B cell (primary cell): ENCODE measurements at places on chromosomes 13 and 19. TPM values are rescaled to one million over a fixed set of nuclear protein-coding genes. Genes with fewer than 3 reads are reported as not detected.

- DNase-seq: no peak
Measured at GRCh38 chr13:102914339-102914930, 68.6 kb downstream of the ERCC5 start.

- DNase-seq: no peak
Measured at GRCh38 chr13:23851106-23851505, 38.1 kb downstream of the MIPEP start.

- DNase-seq: peak; percentile 75
Measured at GRCh38 chr13:50126263-50126992, 111.2 kb downstream of the KCNRG start.

DNA sequence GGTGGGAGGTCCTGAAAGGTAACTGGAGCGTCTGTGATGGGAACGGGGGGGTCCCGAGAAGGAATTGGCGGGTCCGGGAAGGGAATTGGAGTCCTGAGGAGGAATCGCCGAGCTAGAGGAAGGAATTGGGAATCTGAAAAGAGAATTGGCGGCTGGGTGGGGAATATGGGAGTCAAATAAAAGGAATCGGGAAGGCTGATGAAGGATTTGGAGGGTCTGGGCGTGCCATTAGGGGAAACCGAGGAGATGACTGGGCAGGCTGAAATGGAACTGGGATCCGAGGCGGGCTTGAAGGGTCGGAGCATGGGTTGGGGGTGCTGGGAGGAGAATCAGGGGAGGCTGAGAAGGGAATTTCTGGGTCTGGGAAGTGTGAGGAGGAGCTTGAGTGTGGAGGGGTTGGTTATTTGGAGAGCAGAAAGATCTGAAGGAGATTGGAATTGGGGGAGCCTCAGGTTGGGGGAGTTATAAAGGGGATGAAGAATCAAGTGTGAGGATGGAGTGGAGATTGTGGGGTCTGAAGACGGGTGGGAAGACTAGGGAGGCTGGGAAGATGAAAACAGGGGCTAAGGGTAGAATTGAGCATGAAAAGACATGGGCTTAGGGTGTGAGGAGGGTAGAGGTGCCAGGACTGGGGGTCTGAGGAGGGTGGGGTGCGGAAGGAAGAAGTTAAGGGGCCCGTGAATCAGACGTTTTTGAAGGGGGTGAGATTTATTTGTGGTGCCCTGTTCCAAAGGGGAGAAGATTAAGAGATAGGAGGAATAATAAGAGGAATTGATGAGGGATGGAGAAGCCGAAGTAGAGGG, 718 bp downstream of the ACTN4 start:
- DNase-seq: peak; percentile 29

DNA sequence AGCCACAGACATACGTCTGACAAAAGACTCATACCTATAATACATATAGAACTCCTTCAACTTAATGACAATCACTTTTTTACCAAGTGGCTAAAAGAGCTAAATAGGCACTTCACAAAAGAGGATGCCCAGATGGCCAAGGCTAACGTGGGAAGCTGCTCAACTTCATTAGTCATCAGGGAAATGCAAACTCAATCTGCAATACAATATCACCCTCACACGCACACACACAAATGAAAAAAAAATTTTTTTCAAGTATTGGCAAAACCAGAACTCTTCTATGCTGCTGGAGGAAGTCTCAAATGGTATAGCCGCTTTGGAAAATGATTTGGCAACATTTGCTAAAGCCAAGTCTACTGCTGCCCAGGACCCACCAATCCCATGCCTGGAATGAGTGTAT, 14.6 kb upstream of the DNMT1 start:
- no peak for DNase-seq

GRCh38 chr19:47310819-47311218, 1.2 kb downstream of the C5AR1 start:
- DNase-seq: no peak

DNA sequence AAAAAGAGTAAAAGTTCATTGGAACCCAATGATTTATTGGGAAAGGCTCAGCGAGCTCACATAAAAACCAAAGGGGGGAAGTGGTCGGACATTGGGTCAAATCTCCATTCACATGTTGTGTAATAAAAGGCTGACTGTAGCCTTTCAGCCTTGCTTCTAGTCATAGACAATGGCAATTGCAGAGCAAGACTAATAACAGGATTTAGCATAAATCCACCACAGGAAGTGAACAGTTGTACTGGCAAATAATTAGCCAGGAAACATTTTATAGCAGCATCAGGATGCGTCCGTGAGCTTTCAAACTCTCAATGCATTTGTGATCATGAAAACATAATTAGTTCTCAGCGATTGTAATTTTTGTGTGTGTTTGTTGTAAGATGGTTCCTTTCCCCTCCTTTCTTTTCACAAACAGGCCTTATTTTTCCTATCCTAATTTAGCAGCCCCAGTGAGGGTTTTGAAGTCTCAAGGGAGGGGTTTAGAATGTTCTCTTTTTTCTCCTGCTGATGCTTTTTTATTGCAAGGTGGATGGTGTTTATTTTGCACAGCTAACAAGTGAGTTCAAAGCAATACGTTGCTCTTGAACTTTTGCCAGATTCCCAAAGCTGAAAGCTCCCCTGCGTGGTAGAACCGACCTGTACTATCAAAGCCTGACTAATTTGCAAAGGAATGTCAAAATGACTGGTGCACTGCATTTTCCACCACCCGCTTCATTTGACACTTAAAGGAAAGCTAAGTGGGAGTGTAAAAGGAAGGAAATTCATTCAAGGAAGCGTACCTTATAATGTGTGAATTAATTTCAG, 105.6 kb downstream of the SPRY2 start:
- no peak for DNase-seq

DNA sequence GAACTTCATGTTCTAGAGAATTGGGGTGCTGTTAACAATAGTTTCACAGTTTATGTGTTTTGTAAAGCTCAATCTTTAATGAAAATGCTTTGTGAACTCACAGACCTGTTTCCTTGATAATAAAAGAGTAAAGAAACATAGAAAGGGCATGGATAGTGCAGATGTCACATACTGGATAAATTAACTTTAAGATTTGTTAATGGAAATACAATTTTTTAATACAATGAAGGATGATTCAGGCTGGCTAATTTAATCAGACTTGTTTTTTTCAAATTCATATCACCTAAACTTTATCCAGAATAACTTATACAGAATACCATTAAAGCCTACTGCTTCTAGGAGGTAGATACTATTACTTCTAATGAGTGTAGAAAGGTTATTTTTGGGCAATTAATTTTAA, 1033.5 kb upstream of the SLC10A2 start:
- DNase-seq: no peak

GRCh38 chr19:31515931-31516330, 166.7 kb upstream of the TSHZ3 start:
- no peak for DNase-seq

DNA sequence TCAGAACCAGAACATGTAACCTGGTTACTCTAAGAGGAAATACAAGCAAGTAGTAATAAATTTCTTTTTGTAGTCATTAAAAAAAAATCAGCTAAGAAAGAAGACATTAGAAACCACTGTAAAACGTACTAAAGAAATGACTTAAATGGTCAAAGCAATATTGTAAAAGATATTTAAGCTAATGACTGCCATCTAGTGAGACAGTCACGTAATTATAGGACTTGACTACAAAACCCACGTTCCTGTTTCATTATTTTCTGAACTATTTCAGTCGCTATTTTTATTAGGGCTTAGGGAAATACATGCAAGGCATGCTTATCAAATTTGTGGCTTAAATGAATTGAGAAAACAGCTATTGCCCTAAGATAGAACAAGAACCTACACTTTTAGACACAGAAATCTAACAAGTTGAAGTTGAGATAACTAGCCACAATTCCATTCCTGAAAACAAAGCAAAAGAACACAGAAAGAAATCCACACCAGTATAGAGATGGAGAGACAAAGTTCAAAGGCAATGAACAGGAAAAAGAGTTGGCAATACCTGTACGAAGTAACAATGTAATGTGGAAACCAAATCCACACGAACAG, 17.9 kb downstream of the ALG5 start:
- DNase-seq: peak; percentile 46

DNA sequence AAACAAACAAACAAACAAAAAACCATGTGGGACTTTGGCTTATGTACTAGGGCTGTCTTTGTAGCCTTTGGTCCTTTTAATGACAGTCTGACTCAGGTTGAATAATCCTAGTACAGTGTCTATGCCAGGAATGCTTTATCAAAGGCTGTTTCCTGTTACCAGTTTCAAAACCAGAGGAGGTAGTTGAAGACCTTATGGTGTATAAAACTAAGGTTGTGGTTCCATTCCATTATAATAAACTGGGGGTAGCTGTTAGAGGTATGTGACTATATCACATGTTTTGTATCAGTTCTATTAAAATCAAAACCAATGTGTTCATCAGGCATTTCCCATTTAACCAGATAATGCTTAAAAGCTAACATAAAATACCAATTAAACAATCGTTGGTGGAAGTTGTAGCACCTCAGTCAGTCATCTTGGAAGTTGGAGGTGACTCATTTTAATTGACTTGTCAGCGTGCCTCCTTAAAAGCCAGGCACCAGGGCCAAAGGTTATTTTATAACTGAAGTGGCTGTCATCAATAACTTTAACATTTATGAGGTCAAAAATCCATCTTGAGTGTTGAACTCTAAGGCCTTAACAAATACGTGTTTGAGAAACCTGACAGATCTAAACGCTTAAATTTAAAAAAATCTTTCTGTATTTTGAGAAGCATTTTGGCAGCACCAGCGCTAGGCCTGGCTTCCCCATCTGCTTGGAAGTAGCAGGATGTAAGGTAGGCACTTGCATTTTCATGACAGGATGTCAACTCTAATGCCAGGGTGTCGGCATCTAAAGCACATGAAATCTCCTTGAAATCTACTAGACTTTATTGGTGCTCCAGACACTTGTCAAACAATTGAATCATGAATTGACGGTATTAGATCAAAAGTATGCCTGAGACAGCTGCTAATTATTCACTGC, 162.5 kb downstream of the LMO7 start:
- no peak for DNase-seq

DNA sequence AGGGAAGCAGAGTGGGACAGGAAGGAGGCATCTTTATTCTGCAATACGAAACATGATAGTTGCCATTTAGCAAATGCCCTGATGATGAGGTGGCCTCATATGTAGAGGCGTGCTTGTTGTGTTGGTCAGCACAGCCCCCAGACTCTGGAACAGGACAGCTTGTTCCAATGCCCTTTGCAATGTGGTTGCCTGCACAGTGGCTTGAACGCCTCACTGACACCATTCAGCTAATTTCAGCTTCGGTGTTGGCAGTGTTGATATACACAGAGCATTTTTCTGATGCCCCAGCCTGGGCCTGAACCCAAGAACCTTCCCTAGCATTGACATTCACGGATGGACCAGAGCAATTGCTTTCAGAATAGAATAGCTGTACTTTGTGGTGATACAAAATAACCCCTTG, 133.3 kb downstream of the HS6ST3 start:
- DNase-seq: no peak

DNA sequence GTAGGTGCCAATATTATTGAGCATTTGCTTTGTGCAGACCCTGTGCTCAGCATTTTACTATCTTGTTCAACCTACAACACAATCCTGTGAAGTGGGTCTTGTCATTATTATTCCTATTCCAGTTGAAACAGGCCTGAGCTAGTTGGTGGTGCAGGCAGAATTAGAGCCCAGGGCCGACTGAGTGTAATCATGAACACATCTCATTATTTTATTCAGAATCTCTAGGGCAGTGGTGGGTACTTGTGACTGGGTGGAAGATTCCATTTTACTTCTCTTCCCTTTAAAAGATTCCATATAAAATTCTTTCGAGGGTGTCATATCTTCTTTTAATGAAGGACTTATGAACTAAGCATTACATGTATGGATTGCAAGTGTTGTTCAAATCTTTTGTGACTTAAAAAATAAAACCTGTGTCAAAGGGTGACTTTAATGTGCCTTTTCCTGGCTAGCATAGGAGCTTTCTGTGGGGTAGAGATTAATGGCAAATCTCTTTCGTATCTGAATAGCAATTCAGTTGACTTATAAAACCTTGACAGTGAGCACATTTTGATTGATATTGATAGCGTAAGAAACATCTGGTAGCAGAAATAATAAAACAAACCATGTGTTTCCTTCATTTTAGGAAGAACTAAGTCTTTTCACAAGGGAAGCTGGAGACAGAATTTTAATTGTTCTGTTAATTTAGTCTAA, 20.3 kb downstream of the B3GLCT start:
- DNase-seq: no peak

DNA sequence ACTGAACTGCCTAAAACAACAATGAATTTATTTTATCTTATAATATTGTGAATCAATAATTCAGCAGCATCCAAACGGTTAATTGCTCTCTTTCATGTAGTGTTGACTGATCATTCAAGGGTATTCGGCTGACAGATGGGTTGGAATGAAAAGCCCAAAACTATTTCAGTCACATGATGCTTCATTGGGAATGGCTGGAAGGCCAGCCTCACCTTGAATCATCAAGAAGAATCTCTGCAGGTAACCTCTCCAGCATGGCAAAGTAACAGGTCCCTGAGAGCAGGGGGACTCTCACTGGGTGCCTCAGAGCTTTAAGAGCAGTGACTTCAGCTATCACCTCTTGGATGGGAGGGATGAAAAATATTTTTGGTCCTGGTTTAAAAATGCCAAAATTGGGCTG, 1395.7 kb downstream of the OLFM4 start:
- DNase-seq: no peak

DNA sequence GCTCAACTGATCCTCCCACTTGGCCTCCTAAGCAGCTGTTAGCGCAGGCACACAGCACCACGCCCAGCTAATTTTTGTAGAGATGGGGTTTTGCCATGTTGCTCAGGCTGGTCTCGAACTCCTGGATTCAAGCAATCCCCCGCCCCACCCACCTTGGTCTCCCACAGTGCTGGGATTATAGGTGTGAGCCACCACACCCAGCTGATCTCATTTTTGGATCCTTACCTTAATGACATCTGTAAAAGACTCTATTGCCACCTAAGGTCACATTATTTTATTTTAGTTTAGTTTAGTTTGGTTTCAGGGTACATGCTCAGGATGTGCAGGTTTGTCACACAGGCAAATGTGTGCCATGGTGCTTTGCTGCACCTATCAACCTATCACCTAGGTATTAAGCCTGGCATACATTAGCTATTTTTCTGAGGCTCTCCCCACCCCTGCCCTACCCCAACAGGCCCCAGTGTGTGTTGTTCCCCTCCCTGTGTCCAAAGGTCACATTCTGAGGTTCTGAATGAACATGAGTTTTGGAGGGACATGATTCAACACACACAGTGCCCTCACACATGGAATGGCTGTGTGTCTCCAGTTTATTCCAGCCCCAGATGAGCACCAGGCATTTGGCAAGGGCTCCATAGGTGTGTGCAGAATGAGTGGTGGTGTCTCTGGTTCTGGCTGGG, 1.3 kb downstream of the OR10H5 start:
- no peak for DNase-seq

The SCGB2B2 gene
- 0.91 and 2.8 TPM in 2 replicates for total RNA-seq

The KIR2DL1 gene
- total RNA-seq: not detected in 2 replicates

The ZNF490 gene
- total RNA-seq: 19.9 and 21.2 TPM in 2 replicates

The ZNF155 gene
- total RNA-seq: 8.4 and 8.9 TPM in 2 replicates

The CCNA1 gene
- total RNA-seq: 0.51 and 0.69 TPM in 2 replicates

The SIGLEC12 gene
- not detected in 2 replicates for total RNA-seq

The PDX1 gene
- not detected in 2 replicates for total RNA-seq

The C5AR2 gene
- total RNA-seq: 0.25 and 0.58 TPM in 2 replicates
